ENCODE measurements at places on chromosomes 2 and 18.

DNA sequence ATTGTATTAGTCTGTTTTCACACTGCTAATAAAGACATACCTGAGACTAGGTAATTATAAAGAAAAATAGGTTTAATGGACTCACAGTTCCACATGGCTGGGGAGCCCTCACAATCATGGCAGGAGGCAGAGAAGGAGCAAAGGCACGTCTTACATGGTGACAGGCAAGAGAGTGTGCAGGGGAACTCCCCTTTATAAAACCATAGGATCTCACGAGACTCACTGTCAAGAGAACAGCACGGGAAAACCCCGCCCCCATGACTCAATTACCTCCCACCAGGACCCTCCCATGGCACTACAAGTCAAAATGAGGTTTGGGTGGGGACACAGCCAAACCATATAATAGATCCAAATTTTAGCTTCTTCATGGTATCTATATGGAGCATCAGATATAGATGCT is 69.6 kb upstream of the TMEM87B start:
- DNase-seq: no peak

DNA sequence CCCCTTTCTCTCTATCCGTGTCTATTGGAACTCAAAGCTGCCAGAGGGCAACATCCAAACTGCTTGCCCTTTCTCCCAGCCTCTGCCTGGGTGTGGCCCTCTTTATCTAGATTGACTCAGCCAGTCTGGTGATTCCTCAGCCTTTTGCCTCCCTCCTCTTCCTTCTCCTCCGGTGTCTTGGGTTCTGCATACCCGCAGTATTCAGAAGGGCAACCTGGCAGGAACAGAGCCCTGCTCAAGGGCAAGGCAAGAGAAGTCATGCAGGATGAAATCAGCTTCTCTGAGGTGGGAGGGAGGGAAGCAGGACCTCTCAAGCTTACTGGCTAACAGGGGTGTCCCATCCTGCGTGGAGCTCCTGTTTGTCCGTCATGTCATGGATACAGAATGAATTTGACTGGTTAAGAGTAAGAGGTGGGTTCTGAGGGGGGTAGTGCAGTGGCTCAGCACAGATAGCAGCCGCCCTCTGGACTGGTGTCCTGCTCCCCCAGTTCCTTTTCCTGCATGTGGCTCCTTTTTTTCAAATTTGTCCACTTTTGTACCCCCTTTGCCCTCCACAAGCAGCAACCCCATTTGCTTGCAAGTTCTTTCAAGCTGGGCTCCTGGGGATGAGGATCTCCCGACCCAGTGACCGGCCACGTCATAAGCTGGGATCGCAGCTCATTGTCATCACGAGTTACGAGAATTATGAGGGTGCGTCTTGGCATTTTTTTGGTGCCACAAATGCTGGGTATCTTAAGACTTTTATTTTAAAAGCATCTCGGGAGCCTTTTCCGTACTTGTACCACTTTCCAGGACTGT is 154.1 kb downstream of the FHOD3 start:
- DNase-seq: no peak

DNA sequence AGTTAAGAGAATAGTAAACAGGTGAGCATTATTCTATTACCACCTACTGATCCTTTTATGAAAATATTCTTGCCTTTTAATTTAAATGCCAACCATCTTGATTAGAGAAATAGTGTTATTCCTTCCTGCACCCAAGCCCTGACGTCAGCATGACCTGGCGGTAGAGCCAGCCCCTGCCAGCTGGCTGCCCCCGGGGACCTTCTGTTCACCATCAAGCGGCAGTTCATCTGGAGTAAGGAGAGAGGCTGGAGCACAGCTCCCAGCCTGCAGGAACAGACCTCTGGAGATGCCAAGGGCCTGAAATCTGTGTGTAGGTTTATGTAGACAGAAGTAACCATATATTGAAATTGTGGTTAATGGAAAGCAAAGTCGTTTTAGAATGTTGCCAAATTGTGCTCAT is 171.8 kb downstream of the GBX2 start:
- no peak for DNase-seq

GRCh38 chr18:48132797-48133655 is 202.6 kb upstream of the SMAD2 start:
- no peak for DNase-seq
